ENCODE measurements at places on chromosomes 1 and 21.

GRCh38 chr21:45859041-45859761, 122.4 kb upstream of the COL6A1 start:
- no peak for DNase-seq

GRCh38 chr1:200490183-200490582, 80.3 kb upstream of the ZNF281 start:
- DNase-seq, result no peak

GRCh38 chr1:212506666-212507065, 73.9 kb downstream of the NENF start:
- no peak for DNase-seq

DNA sequence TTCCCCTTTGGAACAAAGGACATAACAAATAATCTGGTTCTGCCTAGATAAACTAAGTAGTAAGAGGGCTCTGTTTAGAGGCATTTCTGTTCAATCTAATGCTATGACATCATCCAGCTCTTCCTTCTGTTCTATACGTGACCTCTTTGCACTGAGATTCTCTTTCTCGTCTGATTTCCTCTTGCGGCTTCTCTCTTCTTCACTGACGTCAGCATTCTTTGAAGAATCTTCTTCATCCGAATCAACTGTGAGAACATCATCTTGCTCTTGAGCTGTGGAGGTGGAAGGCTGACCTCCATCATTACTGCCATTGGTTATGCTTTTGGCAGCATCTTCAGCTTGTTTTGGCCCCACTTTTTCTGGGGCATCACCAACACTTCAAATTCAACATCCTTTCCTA, 130.4 kb downstream of the HS2ST1 start:
- peak; percentile 11 for DNase-seq

- peak; percentile 61 for DNase-seq
Measured at GRCh38 chr1:235207209-235207565, 46.1 kb upstream of the RBM34 start.

DNA sequence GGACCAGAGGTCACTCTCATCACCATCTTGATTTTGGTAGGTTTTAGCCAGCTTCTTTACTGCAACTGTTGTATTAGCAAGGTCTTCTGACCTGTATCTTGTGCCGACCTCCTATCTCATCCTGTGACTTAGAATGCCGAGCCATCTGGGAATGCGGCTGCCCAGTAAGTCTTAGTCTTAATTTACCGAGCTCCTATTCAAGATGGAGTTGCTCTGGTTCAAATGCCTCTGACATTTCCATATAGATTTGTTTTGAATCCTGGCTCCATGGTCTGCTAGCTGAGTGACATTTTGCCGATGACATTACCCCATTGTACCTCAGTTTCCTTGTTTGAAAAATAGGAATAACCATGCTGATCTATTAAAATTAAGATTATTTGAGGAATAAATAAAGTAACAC, 193.9 kb upstream of the HMCN1 start:
- no peak for DNase-seq

DNA sequence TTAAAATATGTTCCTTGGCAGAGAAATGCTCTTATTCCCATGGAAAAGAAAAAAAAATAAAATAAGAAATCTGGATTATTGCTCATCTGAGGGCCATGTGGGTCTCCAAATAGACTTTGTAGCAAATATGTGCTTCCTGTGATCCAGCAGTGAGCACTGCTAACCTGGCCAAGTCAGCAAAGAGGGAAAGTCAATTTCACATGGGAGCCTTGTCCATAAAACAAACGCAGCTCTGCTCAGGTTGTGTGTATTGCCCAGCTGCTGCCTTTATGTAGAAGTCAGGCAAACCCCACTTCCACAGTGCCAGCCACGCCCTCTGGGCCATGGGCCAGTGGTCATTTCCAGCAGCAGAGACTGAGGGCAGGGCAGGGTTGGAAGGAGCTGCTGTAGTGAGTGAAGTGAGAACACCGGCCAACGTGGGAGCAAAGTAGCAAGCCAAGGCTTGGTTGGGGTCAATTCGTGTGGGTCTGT, 174.3 kb downstream of the LYPLAL1 start:
- DNase-seq, result no peak

DNA sequence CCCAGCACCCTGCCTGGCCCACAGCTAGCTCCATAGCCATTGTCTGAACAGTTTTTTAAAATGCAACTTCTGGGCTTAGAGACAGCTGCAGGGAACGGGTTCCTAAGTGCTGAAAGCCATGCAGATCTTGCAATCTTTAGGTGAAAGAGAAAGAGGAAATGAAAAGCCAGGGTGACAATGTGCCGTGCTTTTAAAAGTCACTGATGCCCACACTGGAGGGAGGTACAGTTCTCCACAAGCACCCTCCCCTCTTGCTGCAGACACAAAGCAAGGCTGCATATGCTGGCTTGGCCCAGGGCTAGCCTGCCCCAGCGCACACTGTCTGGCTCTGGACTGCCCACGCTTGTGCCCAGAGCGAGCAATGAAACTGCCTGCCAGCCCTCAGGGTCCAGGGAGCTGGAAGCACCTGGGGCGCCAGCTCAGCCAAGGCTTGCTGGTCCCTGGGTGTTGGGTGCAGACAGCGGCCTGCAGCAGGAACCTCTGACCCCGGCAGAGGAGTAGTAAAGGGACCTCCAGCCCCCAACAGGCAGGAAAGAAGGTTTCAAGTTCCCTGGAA, 70.4 kb downstream of the AJAP1 start:
- no peak for DNase-seq

DNA sequence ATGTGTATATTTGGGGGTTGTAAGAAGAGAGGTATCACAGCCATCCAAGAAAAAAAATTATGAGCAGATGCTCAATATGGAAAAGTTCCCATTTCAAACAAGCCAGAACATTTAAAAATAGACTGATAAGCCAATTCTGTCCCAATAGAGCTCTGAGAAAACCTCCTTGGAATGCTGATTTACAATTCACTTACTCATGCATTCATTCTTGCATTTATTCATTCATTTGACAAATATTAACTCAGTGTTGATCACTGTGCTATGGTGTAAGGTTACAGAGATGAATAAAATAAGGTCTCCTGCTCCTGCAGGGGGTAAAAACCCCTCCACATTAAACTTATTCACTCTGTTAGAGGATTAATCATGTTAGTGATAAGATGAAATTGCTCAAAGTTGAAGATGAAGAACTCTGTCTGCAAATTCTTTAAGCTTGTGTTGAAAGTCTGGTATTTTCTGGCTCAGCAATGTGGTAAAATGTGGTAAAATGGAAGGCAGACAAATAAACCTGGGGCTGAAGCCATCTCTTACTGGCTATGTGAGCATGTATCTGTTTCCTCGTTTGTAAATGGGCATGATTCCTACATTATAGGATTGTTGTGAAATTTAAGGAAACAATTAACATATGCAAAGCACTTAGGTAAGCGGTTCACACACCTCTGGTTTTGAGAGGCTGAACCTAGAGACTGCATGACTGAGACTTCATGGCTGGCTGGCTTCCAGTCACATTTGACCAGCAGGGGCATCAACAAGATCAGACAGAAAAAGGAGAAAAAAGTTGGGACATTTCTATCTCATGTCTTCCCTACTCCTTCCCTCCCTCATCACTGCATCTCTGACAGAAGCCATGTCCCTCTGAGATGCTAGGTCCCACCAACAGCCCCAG, 45.0 kb upstream of the DAB1 start:
- DNase-seq, result no peak

DNA sequence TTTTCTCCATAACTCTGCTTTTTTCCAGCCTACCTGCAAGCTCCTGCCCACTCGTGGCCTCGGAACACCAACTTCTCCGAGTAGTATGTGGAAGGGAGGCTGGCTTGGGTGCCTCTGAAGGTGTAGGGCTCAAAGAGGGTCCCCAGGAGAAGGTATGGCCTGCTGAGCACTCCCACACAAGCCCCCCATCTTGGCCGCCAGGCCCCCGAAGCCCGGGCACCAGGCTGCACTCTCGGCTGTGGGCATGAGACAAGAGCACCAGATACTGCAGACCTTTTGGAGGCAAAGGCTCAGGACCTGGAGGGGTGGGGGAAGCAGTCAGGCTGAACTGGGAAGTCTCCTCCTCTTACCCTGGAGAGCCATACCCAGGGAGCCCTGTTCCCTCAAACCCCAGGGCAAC, 1.7 kb downstream of the ZNF692 start:
- no peak for DNase-seq

GRCh38 chr1:12078575-12078937, 15.5 kb downstream of the TNFRSF8 start:
- DNase-seq, result no peak

DNA sequence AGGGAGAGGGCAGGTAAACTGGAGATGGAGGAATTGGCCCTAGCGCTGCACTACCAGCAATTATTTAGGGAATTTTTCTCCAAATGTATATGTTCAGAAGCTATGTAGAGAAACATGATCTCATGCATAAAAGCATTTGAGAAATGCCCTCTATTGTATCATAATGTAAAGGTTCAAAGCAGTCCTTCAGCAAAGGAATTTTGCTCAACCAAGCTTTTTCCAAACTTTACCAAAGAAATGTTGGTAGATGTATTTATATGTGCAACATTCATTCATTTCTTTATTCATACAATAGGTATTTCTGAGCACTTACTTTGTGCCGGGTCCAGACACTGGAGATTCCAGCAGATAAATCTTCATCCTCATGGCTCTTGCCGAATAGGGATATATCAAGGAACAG, 64.4 kb downstream of the XCL1 start:
- no peak for DNase-seq

DNA sequence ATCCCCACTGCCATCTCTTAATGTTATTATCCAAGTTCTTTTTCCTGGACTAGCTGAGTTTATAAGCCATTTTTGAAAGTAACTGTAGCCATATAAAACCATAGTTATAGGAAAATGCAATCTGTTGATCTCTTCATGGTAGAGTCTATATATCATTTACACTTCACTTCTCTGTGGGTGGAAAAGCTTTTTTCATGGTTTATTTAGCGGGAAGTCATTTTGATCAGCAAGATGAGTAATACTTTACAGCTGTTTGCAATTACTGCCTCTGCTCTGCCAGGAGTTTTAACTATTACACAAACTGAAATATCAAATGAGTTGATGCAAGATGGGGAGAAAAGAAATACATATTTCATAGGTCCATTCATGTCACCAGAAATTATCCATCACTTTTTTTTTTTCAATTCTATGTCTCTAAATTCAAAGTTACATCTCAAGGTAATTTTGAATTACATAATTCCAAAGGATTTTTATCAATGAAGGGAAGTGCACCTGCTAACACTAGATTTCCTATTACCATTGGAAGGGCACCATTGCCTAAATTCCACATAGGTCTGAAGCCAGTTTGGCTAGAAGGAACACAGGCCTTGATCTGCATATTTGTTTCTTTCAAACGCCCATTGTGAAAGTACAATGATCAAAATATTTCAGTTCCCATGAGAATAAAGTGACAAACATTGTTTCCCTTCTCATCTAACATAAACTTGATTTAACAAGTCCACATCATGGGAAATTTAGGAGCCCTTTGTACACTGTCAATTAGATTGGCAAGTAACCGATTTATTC, 296.7 kb downstream of the ZNF326 start:
- no peak for DNase-seq

- DNase-seq, result no peak
Measured at GRCh38 chr1:100074604-100075395, 57.9 kb downstream of the SASS6 start.

GRCh38 chr1:181090641-181091126, 2.2 kb downstream of the IER5 start:
- peak; percentile 63 for DNase-seq

- DNase-seq, result no peak
Measured at GRCh38 chr1:193283016-193283415, 96.6 kb upstream of the B3GALT2 start.

GRCh38 chr1:167216809-167217208, 3.9 kb upstream of the POU2F1 start:
- DNase-seq, result no peak

DNA sequence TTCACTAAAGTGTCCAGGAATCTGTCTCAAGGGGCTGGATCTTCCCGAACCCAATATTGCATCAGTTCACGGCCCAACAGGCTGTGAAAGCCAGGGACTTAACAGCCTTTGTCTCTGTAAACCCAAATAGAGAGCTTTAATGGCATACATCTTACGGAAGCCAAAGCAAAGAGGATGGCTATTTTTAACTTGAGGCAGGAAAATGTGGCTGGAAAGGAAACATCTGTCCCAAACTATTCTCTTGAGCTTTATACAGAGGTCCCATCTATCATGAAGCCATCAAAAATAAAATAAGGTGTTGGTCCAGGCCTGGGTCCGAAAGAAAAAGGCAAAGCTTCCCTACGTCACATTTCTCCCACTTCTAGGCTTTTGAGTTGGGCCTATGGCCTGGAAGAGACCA, 7.7 kb upstream of the CD34 start:
- DNase-seq, result no peak

DNA sequence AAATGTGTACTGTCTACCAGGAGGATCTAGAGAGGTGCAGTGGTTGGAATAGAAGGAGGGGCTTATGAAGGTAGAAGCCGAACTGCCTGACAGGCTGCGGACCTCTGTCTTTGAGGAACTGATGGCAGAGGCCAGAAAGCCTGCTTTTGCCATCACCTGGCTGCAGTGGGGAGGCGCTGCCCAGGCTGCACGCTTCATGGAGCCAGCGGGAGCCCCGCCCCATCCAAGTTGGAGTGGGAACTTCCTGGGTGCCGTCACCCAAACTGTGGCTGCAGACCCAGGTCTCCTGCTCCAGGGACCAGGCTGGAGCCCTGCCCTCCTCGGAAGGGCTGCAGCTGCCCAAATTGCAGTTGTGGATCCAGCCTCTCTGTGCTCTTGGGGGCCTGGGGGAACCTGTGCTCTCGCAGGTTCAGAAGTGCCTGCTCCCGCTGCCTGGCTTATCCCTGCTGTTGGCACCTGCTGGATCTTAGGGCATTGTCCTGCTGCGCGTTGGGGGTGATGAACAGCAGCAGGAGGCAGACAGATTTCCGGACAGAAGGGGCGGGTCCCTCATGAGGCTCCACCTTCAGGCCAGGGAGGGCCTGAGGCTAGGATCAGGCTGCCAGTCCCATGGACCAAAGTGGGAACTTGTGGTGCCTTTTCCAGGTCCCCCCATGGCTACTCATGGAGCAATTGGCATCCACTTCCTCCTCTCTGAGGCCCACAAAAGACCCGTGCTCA, 118.0 kb upstream of the PLPPR4 start:
- DNase-seq, result no peak

GRCh38 chr1:165699577-165699976, 1.2 kb upstream of the ALDH9A1 start:
- no peak for DNase-seq

DNA sequence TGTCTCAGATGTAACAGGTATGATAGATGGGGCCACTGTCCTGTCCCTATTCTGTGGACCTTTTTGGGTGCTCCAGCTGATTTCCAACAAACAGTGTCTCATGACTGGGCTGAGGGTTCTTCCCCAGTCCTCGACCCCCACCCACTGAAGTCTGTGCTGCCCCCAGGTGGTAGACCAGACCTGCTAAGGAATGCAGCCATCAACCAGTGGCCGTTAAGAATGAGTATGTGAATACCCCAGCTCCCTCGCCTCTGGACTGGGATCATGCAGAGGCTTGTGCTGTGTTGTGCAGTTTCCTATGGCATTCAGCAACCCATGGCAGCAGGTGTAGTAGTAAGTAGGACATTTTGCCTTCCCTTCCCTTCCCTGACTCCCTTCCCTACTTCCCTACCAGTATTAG, 183.1 kb upstream of the KAZN start:
- DNase-seq, result no peak

DNA sequence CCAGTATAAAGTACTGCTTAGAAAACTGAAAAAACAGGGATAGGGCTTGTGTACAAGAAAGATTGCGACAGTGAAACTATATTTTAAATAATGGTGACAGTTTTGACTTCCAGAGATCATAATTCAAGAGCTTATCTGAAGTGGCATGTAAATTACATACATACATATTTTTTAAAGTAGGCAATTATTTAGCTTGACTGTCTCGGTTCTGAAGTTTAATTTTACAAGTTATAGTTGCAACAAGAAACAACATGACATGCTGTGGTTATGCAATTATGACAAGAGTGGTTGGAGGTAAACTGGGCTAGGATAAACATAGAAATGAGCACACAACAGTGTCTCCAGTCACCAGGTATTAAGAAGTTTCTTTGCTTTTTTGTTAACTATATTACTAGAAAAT, 4.1 kb downstream of the C1orf21 start:
- DNase-seq, result no peak
